ENCODE measurements at places on chromosomes 4 and X.

DNA sequence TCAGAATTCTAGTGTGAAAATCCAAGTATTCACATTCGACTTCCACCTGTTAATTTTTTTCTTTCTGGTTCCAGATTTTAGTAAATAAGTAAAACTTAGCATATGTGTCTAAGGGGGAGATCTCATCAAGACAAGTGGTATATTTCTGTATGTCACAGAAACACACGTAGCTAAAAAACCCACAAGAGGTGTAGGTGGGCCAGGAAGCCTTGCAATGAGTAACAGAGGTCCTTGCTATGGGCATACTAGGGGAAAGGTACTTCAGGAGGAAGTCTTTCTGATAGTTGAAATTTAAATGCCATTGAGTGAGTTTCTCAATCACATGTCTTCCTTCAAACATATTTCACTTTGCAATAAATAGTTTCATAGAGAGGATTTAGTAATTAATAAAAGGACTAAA, 315.8 kb downstream of the MID1IP1 start:
- no peak for DNase-seq

DNA sequence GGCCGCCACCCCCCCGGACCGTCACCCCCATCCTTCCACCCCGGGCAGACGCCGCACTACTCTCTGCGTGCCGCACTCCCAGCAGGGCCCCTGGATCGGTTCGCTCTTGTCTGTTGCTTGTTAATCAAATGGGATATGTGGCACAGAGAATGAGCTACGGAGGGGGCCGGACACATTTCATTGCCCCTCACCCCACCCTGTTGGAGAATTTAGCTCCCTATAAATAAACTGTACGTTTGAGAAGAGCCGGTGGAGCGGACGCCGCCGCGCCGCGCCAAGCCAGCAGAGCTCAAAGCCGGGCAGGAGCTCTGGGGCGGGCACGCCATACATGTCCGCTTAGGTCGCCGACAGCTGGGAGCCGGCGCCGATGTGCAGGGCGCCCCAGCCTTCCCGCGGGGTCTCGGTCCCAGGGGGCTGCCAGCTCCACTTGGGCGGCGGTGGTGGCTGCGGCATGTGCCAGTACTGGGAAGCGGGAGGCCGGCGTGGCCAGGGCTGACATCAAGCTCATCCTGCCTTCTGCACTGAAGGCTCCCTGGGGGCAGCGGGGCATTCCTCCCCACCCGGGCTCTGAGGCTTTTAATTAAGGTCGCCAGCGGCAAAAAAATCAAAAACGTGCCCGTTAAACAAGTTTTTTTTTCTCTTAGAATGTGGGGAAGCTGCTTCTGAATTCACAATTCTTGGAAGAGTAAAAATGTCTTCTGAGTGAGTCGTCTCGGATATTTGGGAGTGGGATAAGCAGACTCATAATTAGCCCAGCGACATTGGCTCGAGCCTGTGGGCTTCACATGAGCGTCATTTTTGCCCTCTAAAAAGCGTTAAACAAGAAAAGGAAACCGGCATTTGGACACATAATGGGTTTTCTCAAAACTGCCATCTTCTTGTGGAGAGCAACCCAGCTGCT, 1.1 kb upstream of the PCDH19 start:
- DNase-seq, result no peak

DNA sequence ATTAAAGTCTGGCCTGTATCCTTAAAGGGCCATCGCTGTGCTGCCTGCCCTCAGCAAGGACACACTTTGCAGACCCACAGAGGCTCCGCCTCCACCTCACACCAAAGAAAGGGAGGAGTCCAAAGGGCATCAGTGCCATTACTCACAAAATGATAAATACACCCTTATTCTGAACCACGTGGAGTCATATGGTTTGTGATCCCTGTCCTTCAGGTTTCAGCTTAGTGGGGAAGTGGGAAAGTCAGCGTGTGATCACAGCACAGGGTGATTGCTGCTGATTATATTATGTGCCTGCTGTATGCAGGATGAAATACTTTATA, 35.9 kb upstream of the MSANTD1 start:
- DNase-seq, result no peak

DNA sequence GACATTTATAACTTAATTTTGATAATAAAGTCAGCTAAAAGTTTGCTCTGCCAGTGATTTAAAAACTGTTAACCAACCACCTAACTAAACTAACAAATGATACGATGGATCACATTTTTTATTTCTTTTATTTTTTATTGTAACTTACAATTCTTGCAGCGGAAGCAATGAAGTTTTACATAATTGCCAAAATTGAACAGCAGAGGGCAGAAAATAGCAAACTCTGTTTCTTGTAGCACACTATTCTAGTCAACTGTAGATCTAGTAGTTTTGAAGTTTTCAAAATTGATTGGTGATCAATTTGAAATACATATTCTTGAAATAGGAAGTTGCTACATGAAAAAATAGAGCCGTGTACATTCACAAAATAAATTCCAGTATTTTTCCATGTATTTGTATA, 2.8 kb upstream of the GRIA2 start:
- DNase-seq, result no peak

DNA sequence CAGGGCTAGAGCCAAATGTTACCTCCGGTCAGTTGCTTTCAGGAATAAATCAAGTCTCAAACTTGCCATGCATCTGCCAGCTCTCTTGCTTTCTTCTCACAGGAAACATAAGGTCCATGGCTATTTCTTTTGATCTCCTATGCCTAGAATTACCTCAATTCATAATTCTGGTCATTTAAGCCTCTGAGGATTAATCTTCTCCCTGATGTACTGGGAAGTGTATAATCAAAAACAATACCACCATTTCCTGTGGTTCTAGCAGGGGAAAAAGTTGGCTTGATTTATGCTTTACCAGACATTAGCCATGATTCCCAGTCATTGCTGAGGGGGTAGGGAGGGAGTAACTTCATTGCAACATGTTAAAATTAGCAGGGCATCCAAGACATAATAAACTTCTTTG, 268.7 kb upstream of the EMCN start:
- DNase-seq, result no peak
